ENCODE measurements at places on chromosomes 1 and 21.

- no peak for DNase-seq
These were observed 122.3 kb upstream of the BACE2 start for GRCh38 chr21:41045534-41046268.

DNA sequence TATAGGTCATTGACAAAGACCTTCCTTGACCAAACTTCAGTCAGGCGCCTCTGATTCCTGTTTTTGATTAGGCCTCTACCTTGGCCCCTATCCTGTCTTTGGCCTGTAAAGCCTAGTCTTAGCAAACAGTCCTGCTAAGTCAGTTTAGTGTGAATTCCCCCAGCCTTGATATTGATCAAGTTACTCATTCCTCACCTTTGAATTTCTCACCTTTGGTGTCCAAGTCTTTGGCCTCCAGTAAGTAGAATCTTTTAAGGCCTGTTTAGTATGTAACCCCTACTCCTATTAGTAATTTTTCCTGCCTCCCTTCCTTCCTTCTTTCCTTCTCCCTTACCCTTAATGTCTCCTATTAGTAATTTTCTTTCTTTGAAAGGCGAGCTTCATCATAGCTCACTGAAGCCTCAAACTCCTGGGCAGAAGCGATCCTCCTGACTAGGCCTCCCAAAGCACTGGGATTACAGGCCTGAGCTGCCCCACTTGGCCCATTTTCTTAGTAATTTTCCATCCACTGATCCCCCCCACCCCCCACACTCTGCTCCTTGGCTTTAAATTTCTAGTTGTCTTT lies 13.0 kb upstream of the ZNF692 start:
- DNase-seq, result no peak

- DNase-seq, result no peak
These were observed 78.5 kb downstream of the ARHGEF10L start for GRCh38 chr1:17617787-17618557.

DNA sequence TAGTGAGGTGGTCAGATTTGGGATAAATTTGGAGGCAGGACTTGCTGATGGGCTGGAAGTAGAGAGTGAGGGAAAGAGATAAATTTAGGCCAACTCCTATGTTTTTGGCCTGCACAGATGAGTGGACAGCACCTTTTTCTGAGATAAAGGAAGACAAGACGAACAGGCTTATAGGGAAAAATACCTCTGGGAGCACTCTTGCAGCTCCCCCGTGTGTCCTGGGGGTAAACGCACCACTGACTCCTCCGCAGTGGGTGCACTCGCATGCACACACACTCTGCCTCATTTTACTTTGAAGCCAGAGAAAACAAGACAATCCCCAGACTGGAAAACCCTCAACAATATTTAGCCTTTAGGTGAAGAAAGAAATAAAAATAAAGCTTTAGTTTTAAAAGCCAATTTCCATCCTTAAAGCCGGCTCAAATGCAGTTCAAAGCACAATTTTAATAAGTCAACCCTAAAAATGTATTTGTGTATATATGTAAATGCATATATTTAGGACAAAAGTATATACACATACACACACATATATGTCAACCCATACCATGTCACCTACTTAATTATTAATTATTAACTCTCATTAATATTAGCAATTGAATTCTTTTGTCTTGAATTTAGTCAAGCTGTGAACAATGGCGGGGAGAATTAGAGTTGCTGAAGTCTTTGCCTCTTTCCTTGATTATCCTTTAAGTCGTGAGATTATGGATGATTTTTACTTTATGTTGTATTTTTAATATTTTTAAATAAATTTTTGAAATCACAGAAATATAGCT lies 341.8 kb downstream of the ZNF326 start:
- DNase-seq, result no peak

GRCh38 chr1:66251546-66251945 lies 282.4 kb upstream of the SGIP1 start:
- no peak for DNase-seq

DNA sequence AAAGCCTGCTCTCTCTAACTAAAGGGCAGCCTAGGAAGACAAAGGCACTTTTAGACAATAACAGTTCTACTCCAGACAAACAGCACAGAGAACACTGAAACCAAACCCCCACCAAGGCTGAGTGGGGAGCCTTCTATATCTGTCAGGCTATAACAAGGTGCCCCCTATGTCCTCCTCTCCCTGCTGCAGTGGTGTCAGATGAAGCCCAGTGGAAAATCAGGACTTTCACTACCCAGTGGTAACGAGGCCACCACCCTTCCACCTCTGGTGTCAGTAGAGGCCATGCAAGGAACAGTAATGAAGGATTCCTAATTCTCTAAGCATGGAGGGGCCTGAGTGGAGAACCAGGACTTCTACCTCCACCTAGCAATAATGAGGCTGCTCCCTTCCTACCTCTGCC lies 83.7 kb downstream of the ZSWIM5 start:
- DNase-seq, result no peak

- no peak for DNase-seq
These were observed 41.3 kb downstream of the LRRC71 start for GRCh38 chr1:156961709-156962108.

- no peak for DNase-seq
These were observed 335.9 kb upstream of the DPYD start for GRCh38 chr1:98256700-98257099.

DNA sequence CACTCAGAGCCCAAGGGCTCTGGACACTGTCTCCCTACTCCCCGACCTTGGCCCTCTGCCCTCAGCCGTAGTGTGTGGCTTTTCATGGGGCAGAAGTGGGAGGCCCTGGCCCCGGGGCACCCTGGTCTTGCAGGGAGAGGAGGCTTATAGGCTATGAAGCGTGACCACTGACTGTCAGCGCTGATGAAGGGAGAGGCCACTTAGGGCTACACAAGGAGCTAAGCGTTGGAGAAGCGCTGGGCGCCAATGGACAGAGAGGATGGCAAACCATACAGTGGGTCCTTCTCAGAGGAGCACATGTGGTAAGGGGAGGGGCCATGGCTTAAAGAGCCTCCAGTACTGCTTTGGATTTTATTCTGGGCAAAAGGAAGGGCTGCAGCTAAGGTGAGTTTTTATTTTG lies 7.9 kb downstream of the CRABP2 start:
- DNase-seq, result no peak

GRCh38 chr1:9284061-9284460 lies 8.6 kb upstream of the SPSB1 start:
- DNase-seq, result no peak

DNA sequence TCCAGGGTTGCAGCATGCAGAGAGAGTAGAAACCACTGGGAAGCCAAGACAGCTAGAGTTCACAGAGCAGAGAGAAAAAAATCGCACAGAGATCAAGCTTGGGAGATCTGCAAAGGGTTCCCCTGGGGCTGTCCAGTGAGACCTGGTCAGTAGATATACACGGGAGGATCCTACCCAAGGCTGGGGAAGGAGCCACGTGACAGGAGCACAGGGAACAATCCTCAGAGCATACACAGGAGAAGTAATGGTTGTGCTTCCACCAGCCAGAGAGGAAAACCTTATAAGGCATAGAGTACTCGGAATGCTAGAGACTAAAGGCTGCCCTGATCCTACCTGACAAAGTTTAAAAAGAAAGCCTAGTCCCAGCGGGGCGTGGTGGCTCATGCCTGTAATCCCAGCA lies 53.9 kb downstream of the GABPA start:
- no peak for DNase-seq

- no peak for DNase-seq
These were observed 14.7 kb upstream of the MFSD2A start for GRCh38 chr1:39940253-39940652.

GRCh38 chr1:110890474-110891196 lies 17.7 kb downstream of the CD53 start:
- DNase-seq, result no peak

GRCh38 chr21:40054403-40054802 lies 187.2 kb downstream of the PCP4 start:
- DNase-seq, result no peak

- DNase-seq, result no peak
These were observed 78.7 kb downstream of the DDR2 start for GRCh38 chr1:162710780-162711465.

- no peak for DNase-seq
These were observed 979 bp downstream of the S100A9 start for GRCh38 chr1:153358691-153358975.

- no peak for DNase-seq
These were observed 161.1 kb downstream of the PIGK start for GRCh38 chr1:77057994-77058585.

DNA sequence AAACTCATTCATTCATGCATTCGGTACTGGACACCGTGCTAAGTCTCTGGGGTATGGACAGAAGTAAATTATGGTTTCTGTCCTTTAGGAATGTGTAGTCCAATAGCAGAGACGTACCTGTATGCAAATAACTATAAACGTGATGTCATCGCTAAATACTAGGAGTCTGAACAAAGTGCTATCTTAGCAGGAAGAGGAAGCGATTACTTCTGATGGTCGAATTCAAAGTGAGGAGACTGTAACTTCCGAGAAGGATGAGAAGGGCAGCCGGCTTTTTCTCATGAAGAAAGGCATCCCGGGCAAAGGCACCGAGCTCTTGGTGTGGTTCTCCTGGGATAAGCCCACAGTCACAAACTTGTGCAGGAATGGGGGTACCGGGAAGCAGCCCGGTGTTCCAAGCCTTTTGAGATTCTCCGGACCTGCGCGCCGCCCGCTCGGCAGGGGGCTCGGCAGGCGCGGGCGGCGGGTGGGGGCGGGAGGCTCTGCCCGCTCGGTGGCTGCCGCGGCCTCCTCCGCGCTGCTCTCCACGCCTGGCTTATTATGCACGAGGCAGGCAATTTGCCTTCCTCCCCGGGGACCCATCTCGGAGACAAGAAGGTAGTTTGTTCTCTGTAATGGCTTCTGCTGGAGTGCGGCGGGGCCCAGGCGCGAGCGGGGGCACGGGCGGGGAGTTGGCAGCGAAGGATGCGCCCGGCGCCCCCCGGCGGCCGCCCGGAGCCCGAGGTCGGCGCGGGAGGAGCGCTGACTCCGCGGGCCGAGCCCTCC lies 67.5 kb upstream of the CD1D start:
- DNase-seq, result no peak

DNA sequence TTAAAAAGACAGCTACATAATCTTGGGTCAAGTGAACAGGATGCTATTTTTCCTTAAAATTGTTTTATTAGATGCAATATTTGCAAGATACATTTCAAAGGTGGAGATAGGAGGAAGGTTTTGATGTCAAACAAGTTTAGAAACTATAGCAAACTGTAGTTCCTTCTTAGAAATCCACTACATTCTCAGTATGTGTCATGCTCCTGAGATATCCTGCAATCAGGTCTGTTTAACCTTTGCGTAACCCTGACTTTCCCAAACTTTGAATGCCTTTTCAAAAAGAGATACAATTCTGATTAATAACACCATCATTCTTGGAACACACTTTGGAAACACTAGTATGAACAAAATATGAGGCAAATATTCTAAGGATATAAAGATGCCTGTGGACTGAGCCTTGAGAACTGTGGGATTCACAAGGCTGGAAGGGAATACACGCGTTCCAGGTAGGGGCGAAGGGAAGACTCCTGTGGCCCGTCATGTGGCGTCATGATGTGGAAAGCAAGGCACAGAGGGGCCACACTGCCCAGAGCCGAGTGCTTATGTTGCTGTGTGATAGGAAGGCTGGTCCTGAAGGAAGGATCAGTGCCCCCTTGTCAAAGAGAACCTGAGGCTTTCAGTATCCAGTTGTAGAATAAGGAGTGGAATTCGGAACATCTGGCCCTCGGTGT lies 19.6 kb upstream of the TARBP1 start:
- no peak for DNase-seq

DNA sequence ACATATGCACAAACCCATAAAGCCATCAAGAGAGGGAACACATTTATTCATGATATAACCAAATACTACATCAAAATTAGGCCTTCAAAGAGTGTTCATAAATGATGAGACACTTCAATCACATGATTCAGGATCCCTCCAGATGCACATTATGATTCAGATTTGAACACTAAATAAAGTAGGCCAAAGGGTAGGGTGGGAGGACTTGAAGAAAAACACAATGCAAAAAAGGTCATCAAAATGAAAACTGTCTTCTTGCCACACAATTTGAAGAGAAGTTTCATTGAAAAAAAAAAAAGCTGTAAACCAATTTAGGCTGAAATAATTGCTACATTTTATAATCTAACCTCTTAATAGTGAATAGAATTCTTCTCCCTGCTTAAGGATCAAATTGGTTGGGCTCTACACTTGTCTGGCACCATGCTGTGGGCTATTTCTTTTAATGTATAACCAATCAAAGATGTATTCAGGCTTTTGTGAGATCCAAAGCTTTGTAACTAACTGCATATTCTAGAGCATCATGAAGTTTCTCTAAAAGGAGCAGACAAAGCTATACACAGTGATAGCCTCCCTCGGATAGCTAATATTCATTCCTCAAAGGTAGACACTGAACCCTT lies 58.1 kb downstream of the ZSWIM5 start:
- no peak for DNase-seq

DNA sequence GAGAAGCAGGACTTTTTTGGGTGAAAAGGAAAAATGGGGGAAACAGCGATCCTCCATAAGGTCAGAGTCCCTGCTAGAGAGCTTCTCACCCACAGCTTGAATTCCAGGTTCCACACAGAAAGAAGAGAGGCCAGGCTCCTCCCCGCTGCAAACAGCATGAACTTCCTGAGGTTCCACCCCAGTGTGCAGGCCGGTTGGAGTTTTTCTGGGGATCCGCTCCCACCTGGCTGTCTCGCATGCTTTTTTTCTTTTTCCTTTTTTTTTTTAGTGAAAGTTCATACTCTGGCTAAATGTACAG lies 595.1 kb upstream of the ZP4 start:
- no peak for DNase-seq

DNA sequence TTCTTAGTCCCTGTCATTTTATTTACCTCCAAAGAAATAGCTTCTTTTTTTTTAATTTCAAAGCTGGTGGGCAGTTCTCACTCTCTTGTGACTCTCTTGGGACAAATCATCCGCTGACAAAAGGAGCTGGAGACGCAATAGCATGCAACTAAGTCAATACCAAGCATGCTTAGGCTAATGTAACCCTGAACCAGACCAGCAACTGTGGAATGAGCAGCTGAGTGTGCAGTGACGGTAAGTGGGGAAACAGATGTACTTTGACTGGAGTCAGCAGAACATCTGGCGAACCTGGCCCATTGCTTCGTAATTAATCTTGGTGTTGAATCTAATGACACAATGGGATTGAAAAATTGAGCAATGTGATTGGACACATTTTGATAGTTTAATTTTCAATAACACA lies 280.7 kb upstream of the PLXNA2 start:
- DNase-seq, result no peak

DNA sequence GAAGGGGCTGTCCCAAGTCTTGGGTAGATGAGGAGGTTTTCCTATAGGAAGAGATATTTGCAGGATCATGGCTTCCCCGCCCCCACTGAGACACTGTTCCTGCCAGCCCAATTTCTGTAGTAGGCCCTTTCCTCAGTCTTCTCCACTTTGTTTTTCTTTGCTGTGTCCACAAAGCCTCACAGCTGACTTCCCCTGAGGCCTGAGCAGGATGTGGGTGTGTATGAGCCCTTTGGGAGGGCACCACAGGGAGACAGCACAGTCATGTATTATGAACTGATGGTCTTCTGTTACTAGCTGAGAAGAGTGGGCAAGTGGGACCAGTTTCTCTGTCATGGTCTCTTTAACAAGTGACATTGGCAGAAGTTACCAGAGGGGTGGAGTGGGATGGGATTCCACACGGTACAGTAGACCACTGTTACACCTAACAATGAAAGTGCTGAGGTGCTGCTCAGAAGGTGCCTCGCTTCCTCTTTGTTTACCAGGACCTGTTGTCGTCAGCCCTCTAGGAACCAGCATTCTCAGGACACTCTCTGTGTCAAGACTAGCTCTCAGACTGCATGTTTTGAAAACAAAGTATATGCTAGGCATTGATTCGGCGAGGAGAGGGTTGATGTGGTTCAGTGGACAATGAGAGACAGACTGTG lies 253.8 kb upstream of the HOOK1 start:
- no peak for DNase-seq

GRCh38 chr1:54499360-54500106 lies 48.5 kb upstream of the ACOT11 start:
- DNase-seq, result no peak
